ENCODE measurements at places on chromosomes 11 and 22. TPM values are rescaled to one million over a fixed set of nuclear protein-coding genes. Genes with fewer than 3 reads are reported as not detected.

GRCh38 chr22:30514252-30514651, 8.8 kb upstream of the SEC14L4 start:
- DNase-seq: no peak

Gene OR2AG1
- total RNA-seq: not detected

Gene ELFN2
- total RNA-seq: 1.1 TPM

Gene TUT1
- 9.6 TPM for total RNA-seq
